NK-92 treated with Interleukin-12 subunit alpha and Interleukin-12 subunit beta, amount 100 ng/mL, for 24 hours (cell line): ENCODE measurements at places on chromosomes 5 and 9.

GRCh38 chr5:63249960-63250359 is 671.3 kb downstream of the LRRC70 start:
- DNase-seq, result no peak

GRCh38 chr9:131534721-131535237 is 3.7 kb upstream of the UCK1 start:
- no peak for DNase-seq

- DNase-seq, result no peak
Measured at GRCh38 chr9:132586830-132587591, 4.6 kb downstream of the BARHL1 start.

DNA sequence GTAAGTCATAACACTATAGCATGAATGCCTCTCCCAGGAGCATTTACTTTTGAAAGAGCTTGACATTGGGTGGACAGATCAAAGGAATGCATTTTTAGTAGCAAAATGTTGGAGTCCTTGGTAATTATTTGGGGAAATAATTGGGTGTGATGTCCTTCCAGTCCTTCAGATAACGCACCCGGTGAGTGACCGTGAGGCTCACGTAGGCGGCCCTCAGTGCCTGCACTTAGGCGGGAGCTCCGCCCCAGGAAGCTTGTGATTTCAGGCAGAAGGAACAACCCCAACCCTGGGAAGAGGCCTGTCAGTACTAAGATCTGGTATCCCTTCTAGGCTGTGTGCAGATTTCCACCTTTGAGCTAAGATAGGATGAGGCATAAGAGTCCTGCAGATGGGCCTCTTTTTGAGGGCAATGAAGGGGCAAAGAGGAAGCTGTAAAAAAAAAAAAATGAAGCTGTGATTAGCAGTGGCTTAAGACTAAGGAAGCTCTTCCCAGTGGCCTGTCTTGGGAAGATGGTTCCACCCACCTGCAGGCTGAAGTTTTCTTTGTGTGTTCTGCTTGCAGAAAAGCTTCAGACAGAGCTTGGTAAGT is 14.9 kb downstream of the BTNL9 start:
- no peak for DNase-seq

DNA sequence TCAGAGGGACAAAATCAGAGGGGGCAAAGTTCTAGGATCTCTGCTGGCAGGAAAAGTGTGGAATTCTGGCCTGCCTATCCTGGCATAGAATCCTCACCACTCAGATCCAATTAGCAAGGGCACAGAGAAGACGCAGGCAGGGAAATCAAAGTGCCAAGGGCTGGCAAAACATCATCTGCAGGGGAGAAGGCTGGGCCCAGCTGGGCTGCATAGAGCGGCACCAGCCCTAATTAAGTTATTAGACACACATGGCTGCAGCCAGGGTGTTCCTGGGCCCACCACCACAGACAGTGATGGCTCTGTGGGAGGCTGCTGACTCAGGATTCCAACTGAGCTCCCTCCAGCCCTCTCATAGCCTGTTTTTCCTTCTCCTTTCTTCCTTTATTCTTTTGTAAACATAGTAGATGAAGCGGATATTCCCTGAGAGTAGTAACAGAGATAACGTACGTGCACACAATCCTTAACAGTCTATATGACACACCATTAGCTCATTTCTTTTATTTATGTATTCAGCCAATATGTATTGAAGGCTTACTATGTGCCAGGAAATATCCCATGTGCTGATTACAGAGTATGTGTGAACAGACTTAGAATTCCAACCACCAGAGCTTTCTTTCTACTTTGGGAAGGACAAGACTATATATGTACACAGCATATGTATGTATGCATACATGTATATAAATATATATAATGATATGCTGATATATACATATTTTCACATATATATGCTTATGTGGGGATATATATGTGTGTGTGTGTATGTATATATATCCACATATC is 236.1 kb downstream of the ASTN2 start:
- no peak for DNase-seq

- DNase-seq, result no peak
Measured at GRCh38 chr9:36825179-36825578, 208.9 kb downstream of the PAX5 start.

- no peak for DNase-seq
Measured at GRCh38 chr5:81068063-81068462, 107.9 kb downstream of the RASGRF2 start.

- DNase-seq, result no peak
Measured at GRCh38 chr5:103862398-103862797, 299.8 kb upstream of the NUDT12 start.

GRCh38 chr5:176188085-176188484 is 50.1 kb upstream of the SIMC1 start:
- no peak for DNase-seq

DNA sequence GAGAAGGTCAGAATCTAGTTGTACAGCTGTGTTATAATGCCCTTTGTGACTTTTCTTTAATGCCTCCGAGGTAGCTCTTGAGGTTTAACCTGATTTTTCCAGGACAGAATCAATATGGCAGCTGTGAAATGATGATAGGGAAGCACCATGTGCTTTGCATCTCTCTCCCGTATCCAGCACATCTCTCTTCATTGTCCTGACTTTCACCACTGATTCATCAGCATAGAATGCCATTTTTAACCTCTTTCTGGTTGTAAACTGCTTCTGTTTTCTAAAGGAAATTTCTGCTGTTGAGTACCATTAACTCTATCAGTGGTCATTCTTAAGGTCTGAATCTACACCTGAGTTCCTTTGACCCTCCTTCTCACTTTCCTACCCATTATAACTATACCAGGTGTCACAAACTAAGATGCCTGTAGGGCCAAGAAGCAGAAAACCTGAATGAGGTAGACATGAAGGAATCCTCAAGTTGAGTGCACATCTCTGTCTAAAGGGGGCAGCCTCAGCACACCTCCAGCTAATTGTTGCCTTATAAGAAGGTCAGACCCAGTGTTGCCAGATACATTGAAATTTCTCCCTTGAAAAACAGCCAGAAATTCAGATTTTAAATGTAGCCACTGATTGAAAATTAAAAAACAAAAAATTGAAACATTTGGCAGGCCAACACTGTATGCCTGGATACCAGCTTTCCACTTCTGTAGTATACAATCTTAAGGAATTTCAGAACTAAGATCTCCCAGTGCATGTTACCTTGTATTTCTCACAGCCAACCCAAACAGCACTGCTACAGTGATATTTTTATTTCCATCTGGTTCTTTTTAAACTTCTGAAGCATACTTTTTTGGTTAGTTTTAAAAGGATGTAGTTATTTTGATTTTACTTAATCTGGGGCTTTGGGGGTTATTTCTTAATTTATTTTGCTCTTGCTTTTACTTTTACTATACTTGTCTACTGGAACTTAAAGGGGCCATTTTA is 35.8 kb upstream of the TLX3 start:
- DNase-seq, result no peak

DNA sequence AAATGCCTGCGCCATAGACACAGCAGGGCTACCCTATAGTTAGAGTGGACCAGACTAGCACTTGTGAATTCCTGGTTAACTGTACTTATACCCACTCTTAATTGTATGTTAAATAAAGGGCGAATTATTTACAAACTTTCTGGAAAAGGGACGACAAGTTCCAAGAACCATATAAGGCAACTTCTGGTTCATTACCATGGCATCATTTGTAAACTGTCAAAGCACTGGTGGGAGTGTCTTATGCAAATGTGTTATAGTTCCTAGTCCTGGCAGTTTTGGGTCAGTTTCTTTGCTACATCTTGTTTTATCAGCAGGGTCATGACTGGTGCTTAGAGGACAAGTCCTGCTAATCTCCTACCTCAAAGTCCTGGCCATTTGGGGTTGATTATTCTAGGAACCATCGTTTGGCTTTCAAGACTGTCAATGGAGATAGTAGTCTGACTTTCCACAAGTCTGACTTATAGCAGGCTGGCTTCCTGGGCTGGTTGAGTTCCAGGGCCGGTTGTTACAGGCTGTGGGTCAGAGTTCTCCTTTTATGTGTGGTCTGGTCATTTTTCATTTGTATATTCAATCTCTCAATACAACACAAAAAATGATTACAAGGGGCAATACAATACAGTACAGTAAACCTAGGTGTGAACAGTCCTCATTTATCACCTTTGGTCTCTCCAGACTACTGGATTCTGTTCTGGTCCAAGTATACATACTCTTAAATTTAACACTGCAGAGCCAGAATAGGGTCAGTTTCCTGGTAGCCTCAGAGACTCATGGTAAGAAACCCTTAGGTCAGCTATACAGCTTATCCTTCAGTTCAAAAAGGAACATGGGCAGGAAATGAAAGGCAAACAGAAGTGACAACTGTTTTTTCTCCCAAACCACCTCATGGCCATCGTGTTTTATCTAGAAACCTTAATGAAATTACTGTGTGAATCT is 8.3 kb upstream of the CFAP95 start:
- DNase-seq, result no peak

GRCh38 chr5:124650951-124651662 is 95.3 kb downstream of the ZNF608 start:
- no peak for DNase-seq
